ENCODE measurements at places on chromosomes 6 and 20.

DNA sequence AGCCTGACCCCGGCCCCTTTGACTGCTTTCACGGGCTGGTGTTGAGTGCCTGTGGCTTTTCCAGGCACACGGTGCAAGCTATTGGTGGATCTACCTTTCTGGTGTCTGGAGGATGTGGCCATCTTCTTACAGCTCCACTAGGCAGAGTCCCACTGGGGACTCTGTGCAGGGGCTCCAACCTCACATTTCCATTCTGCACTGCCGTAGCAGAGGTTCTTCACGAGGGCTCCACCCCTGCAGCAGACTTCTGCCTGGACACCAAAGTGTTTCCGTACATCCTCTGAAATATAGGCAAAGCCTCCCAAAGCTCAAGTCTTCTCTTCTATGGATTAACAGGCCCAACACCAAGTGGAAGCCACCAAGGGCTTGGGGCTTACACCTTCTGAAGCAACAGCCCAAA, 691.5 kb upstream of the POU3F2 start:
- DNase-seq = no peak

DNA sequence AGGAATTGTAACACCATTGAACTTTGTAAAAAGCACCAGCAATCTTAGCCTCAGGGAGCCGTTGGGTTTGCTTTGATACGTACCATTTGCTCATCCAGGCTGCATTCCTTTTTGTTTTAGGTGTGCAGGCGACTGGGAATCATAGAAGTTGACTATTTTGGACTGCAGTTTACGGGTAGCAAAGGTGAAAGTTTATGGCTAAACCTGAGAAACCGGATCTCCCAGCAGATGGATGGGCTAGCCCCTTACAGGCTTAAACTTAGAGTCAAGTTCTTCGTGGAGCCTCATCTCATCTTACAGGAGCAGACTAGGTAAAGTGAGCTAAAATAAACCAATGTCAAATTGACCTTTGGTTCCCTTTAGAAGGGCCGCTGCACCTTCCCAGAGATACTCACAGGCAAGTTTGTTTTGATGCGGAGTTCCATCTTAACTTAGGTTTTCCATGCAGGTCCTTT, 1.6 kb downstream of the MYLIP start:
- DNase-seq = no peak

- no peak for DNase-seq
These were observed 517.5 kb downstream of the RNF144B start for GRCh38 chr6:18904681-18905080.

GRCh38 chr6:135191508-135192255, 10.6 kb downstream of the MYB start:
- DNase-seq = no peak

DNA sequence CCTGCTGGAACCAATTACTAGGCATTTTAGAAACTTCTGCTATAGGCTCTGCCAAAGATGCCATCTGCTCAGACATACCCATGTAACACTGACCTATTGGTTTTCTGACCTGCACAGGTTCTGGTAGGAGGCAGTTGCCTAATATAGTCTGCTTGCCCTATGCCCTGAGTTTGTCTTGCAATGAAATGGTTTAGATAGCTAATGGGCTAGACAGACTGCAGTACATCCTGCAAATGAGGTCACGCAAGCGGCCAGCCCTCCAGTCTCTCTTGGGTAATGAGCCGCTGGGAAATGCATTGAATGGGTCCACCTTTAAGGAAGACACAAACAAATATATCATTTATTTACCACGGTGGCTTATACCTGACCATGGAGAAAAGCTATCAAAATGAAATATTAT, 90.6 kb upstream of the B3GAT2 start:
- no peak for DNase-seq

Measured in ACHN (cell line).